ENCODE measurements at places on chromosomes 13 and 19.

- no peak for DNase-seq
Measured at GRCh38 chr19:39826311-39826945, 7.5 kb downstream of the DYRK1B start.

GRCh38 chr13:20400774-20401173 is 124.9 kb downstream of the CRYL1 start:
- DNase-seq = no peak

GRCh38 chr13:29993196-29993595 is 142.8 kb upstream of the UBL3 start:
- DNase-seq = no peak

DNA sequence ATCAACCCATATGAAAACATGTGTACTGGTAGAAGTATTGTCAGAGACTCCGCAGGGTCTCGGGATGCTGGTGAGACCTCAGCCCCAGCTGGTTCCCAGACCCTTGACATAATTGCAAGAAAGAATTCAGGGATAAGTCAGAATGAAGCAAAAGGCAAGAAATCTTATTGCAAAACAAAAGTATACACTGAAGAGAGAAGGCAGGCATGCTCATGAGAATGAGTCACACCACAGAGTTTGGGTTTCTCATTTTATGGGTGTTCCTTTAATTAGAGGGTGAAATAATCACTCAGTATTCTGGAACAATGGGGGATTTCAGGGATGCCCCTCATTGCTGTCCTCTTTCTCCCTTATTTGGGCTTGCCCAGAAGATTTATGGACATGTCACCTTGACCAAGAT is 1423.8 kb upstream of the MIR17HG start:
- no peak for DNase-seq

DNA sequence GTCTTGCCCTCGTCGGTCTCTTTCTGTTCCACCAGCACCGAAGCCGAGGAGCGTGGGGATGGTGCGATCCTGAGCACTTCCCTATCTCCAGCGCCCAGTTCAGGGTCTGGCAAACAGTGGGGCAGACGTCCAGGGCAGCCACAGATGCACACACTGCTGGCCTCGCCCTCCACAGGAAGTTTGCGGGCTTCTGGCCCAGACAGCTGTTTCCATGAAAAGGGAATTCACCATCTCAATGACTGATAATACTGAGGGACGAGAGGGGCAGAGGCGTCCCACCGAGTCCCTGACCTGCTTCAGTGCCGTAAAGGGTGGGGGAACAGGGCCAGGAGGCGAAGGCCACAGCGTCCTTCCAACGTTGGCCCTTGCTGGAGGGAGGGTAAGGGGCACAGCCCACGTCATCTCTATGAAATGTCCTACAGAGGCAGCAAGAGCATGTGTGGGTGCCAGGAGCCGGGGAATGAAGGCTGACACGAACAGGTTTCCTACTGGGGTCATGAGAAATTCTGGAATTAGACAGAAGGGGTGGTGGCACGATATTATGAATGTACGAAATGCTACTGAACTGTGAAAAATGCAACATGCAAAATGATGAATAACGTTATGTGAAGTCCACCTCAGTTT is 19.5 kb downstream of the SHC2 start:
- DNase-seq = no peak

DNA sequence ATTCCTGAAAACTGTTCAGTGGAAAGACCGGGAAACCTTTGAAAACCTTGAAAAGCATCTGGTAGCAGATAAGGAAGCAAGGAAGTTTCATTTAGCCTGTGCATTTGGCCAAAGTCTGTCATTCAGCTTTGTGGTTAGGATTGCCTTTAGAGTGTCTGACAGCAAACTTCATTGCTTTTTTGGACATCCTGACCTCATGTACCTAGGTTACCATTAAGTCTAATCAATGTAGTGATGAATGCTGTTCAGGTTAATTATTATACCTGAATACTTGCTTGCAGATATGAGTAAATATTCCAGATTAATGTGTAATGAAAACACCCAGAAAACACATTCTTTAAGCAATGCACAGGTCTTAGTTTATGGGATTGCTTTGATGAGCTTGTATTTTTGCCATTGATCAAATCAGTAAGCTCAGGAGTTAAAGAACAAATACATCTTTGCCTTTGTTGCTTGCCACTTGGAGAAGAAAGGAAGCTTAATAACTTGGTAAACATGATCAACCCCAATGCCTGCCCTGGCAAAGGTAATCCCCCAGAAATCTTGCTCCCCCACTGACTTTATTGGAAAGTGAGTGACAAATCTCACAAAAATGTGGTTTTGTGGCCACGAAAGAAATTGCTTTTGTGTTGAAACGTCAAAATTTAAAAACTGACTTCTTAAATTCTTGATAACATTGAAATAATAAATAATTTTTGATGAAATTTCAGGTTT is 87.4 kb downstream of the SLC15A1 start:
- DNase-seq = no peak

DNA sequence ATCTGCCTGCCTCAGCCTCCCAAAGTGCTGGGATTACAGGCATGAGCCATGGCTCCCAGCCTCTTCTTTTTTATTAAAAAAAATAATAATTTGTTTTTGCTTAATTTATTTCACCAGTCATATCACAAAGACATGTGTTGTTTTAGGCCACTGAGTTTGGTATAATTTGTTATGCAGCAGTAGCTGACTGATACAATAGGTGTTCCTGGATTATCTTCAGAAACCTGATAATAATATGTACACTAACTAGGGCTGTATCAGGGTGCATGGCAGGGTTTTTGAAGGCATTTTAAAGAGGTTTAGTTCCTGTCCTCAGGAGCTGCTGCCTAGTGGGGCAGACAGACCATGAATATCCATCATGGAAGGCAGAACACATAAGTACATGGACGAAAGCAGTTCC is 9.5 kb upstream of the CSNK1G2 start:
- DNase-seq = no peak

DNA sequence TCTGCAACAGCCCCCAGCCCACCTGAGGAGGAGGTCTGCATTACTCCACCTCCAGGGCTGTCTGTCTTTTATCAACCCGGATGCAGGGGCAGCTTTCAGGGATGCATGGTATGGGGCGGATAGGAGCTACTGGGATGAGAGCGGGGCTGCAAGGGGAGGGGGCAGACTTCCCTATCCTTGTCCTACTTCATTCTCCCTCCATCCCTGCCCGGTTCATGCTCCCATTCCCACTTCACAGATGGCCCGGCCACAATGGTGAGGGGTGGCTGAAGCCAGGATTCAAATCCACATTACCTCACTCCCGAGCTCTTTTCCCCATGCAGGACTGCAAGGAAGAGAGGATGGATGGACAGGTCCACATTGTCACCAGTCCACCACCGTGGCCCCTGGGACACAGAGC is 40.5 kb upstream of the VSTM2B start:
- no peak for DNase-seq

GRCh38 chr13:25118378-25118905 is 22.5 kb downstream of the PABPC3 start:
- DNase-seq = no peak

DNA sequence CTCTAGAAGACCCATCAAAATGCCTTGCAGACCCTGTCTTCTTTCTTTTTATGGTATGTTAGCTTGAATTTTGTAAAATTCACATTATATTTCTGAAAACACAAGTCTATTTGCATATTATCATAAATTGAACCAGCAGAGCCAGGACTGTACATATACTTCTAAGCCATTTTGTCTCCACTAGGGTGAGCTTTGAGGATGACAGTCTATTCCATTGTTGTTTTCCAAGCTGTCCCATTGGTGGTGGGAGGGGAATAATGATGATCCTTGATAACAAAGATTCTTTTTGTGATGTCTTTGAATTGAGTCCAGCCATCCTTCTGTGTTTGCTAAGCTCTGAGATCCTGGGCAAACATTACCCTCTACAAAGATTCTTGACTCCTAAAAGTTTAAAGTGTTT is 359.3 kb upstream of the PCDH20 start:
- DNase-seq = no peak

DNA sequence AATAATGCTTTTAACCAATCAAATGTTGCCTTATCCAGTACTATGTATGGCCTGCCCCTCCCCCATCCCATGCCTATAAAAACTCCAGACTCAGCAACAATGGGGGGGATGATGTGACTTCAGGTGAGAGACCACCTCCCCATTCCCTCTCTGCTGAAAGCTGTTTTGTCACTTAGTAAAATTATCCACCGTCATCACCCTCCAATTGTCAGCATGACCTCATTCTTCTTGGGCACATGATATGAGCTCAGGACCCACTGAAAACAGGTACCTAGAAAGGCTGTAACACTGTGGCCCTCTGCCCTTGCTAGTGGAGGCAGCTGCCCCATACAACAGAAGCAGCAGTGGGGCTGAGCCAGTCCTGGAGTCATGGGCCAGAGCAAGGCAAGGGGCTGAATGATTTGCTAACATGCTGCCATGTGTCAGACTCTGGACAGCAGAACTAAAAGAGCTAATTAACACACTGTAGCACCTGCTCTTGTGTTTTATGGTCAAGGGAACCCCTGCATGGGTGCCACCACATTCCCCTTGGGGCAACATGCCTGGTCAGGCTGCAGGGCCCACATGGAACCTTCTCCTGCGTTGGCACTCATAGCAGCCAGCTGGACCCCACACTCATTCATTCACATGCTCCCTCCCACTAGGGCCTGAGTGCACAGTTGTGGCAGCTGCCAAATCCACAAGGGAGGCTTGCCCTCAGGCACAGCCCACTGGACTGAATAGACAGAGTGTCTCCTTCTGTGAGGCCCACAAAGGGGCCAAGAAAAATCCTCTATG is 722.2 kb upstream of the PCDH20 start:
- DNase-seq = no peak

All from SW480 (cell line).